ENCODE measurements at places on chromosomes 12 and 14.
A peak's percentile ranks its signal among the peaks of the same experiment; 100 is the strongest.

DNA sequence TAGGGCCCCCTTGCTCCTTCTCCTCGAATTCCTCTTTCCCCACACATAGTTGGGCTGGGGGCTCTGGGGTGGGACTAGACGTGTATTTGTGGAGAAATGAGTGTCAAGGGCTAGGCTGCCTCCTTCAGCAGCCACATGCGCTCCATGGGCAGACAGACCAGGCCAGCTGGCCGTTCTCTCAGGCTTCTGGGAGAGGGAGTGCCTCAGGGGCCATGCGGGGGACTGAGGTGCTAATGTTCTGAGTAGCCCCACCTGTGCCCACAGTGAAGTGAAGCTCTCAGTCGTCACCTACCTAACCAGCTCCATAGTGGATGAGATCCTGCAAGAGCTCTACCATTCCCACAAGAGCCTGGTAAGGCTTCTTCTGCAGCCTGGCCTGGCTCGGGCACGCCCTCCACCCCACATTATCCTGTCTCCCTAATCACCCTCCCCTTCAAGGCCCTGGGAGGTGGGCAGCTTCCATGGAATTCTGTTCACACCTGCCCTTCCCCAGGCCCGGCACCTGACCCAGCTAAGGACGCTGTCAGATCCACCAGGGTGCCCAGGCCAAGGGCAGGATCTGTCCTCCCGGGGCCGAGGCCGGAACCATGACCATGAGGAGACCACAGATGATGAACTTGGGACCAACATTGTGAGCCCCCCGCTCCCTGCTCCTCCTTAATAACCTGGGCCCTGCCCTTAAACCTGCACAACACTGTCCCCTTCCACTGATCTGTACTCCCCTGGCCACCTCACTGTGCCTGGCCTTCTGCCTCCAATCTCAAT lies 9.0 kb upstream of the CPNE6 start:
- H3K4me1 ChIP-seq, result no peaks in the 10 kb centered on the region
- DNase-seq, result no peak
- no peaks in the 10 kb centered on the region for H3K36me3 ChIP-seq
- H3K27me3 ChIP-seq, result no peaks in the 10 kb centered on the region

GRCh38 chr12:29201296-29201695 lies 52.2 kb downstream of the FAR2 start:
- H3K4me3 ChIP-seq, result no peak overlapping the region
- H3K36me3 ChIP-seq, result no peaks in the 10 kb centered on the region
- no peaks in the 10 kb centered on the region for H3K4me1 ChIP-seq
- no peak for DNase-seq

- H3K27me3 ChIP-seq, result no peaks in the 10 kb centered on the region
- no peak overlapping the region for H3K27ac ChIP-seq
- H3K36me3 ChIP-seq, result no peaks in the 10 kb centered on the region
- no peak for DNase-seq
These were observed 223.5 kb upstream of the CAND1 start for GRCh38 chr12:67045650-67046049.

GRCh38 chr12:14993117-14993516 lies 20.3 kb downstream of the PDE6H start:
- no peak for DNase-seq
- peaks cover 10% of the 10 kb centered on the region for H3K4me1 ChIP-seq
- H3K36me3 ChIP-seq, result no peaks in the 10 kb centered on the region
- no peak overlapping the region for H3K27ac ChIP-seq
- H3K4me3 ChIP-seq, result no peak overlapping the region
- no peaks in the 10 kb centered on the region for H3K27me3 ChIP-seq

- no peak overlapping the region for H3K27ac ChIP-seq
- DNase-seq, result no peak
- H3K36me3 ChIP-seq, result no peaks in the 10 kb centered on the region
These were observed 68.5 kb downstream of the FBXL14 start for GRCh38 chr12:1525858-1526257.

DNA sequence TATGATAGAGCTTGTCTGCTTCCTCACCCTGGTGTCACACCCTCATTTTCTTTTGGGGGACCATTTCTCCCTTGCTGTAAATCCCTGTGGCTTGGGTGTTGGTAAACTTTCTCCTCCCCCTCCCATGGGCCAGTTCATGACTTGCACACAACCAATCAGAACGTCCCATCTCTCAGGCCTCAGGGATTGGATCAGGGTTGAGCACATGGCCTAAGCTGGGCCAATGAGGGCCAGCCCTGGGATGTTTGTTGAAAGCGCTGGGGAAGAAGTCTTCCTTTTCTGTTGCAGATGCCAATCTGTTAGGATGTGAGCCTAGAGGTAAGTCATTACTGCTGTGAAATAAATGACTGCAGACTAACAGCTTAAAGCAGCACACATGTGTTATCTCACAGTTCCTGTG lies 136.7 kb downstream of the AACS start:
- H3K4me1 ChIP-seq, result no peaks in the 10 kb centered on the region
- H3K27me3 ChIP-seq, result peaks cover 4% of the 10 kb centered on the region
- no peak for DNase-seq
- H3K4me3 ChIP-seq, result no peak overlapping the region
- H3K27ac ChIP-seq, result no peak overlapping the region
- H3K36me3 ChIP-seq, result no peaks in the 10 kb centered on the region

DNA sequence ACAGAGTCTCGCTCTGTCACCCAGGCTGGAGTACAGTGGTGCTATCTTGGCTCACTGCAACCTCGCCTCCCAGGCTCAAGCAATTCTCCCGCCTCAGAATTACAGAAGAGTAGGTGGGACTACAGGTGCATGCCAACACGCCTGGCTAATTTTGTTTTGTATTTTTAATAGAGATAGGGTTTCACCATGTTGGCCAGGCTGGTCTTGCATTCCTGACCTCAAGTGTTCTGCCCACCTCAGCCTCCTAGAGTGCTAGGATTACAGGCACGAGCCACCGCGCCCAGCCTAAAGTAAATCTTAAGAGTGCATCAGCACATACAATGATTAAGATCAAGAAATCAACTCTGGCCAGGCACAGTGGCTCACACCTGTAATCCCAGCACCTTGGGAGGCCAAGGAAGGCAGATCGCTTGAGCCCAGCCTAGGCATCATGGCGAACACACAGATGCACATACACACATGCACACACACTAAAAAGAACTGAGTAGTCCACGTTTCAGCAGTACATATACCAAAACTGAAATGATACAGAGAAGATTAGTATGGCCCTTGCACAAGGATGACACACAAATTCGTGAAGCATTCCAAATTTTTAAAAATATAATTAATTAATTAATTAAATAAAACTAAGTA lies 65.0 kb downstream of the HECTD1 start:
- H3K4me1 ChIP-seq, result no peaks in the 10 kb centered on the region
- DNase-seq, result no peak

- peak overlapping the region; percentile 91 for H3K4me3 ChIP-seq
- no peaks in the 10 kb centered on the region for H3K4me1 ChIP-seq
- DNase-seq, result no peak
- H3K36me3 ChIP-seq, result no peaks in the 10 kb centered on the region
These were observed 1319.1 kb downstream of the TMEM121 start for GRCh38 chr14:106845286-106846087.

GRCh38 chr12:105060715-105061378 lies 23.4 kb downstream of the ALDH1L2 start:
- no peak for DNase-seq
- H3K4me3 ChIP-seq, result no peak overlapping the region
- H3K36me3 ChIP-seq, result no peaks in the 10 kb centered on the region
- no peaks in the 10 kb centered on the region for H3K4me1 ChIP-seq
- H3K27ac ChIP-seq, result no peak overlapping the region

GRCh38 chr12:82554529-82554928 lies 132.2 kb upstream of the TMTC2 start:
- no peak overlapping the region for H3K27ac ChIP-seq
- H3K27me3 ChIP-seq, result no peaks in the 10 kb centered on the region
- no peaks in the 10 kb centered on the region for H3K36me3 ChIP-seq
- H3K4me1 ChIP-seq, result no peaks in the 10 kb centered on the region
- no peak for DNase-seq
- no peak overlapping the region for H3K4me3 ChIP-seq

GRCh38 chr12:45246236-45246635 lies 30.3 kb downstream of the ANO6 start:
- H3K4me3 ChIP-seq, result no peak overlapping the region
- DNase-seq, result no peak
- no peaks in the 10 kb centered on the region for H3K27me3 ChIP-seq
- H3K27ac ChIP-seq, result no peak overlapping the region

All from effector memory CD4-positive, alpha-beta T cell (primary cell).